ENCODE measurements at places on chromosomes 4 and X.

DNA sequence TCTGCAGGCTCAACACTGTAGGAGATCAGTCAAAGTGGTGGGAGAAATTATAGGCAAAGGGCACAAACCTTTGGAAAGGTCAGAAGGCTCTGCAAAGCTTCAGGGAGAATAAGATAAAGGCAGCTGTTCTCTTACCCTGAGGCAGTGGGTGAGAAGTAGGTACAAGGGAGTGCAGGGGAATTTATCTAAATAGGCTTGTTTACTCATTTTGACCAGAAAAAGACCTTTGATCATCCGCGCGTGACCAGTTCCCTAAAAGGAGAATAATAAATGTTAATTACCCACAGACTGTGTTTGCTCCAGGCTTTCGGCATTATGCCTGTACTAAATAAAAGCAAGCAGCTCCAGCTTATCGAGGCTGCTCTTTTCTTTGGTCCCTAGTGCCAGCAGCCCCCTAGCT, 9.3 kb downstream of the FGFBP2 start:
- DNase-seq = no peak

DNA sequence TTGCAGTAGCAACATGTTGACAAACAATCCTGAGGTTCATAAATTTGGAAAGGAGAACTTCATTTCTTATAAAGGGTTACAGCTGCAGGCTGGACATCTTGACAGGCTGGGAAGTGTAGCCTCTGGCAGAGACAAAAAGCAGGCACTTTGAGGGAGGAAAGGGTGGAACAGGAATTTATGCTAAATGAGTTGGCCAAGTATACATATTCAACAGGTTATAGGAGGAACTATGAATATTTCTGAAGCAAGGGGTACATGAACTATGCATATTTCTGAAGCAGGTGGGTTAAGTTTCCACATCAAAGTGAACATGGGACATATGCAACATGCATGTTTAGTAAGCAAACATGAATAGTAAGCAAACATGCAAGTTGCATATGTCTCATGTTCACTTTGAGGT, 1.6 kb upstream of the ANTXR2 start:
- no peak for DNase-seq

DNA sequence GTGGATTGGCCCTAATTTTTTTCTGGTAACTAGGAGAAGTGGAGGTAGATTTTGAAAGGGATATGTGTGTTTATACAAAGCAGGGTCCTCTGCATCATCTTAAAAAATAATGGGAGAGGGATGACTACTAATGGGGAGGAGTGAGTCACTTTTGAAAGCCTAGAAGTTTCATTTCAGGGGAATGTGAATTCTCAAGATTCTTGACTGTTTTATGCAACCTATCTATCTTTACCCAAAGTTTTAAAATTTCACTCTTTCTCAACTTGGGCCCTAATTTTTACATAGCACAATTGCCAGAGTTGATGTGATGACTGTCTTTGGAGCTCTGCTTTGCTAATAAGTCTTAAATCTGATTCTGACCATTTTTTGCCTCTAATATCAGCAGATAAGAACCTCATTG, 445.2 kb downstream of the GRXCR1 start:
- DNase-seq = no peak

- no peak for DNase-seq
These were observed 183.7 kb upstream of the BCOR start for GRCh38 chrX:40281336-40282005.

GRCh38 chrX:154072192-154072591, 25.3 kb downstream of the MECP2 start:
- DNase-seq = no peak

- DNase-seq = peak; percentile 6
These were observed 743.3 kb upstream of the SLIT2 start for GRCh38 chr4:19508442-19508841.

GRCh38 chr4:135184715-135185114, 983.1 kb upstream of the PABPC4L start:
- no peak for DNase-seq

Data from NCI-H1417 (cell line).